ENCODE measurements at places on chromosomes 2 and 18.

- DNase-seq = no peak
These were observed 439.8 kb upstream of the SLC14A2 start for GRCh38 chr18:45175511-45175910.

- DNase-seq = no peak
These were observed 15.6 kb downstream of the IMPA2 start for GRCh38 chr18:11996907-11997306.

DNA sequence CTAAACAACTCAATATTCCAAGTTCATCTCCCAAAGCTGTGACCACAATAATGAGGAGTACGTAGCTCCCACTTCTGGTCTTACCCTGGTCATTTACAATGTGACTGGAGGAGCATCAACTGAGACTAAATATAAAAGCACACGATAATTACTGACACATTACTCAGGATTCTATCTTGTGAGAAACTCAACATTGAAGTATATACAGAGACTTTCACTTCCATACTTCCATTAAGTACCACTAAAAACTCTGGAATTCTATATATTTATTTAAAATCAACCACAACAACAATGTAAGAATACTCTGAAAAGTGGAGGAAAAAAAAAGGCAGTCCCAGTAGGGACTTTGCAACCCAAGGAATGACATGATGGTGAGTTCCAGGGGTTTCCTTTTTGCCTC, 61.4 kb downstream of the XDH start:
- DNase-seq = no peak

- no peak for DNase-seq
These were observed 114.7 kb downstream of the TNS1 start for GRCh38 chr2:217887841-217888701.

- no peak for DNase-seq
These were observed 46.5 kb downstream of the EFEMP1 start for GRCh38 chr2:55877087-55877436.

DNA sequence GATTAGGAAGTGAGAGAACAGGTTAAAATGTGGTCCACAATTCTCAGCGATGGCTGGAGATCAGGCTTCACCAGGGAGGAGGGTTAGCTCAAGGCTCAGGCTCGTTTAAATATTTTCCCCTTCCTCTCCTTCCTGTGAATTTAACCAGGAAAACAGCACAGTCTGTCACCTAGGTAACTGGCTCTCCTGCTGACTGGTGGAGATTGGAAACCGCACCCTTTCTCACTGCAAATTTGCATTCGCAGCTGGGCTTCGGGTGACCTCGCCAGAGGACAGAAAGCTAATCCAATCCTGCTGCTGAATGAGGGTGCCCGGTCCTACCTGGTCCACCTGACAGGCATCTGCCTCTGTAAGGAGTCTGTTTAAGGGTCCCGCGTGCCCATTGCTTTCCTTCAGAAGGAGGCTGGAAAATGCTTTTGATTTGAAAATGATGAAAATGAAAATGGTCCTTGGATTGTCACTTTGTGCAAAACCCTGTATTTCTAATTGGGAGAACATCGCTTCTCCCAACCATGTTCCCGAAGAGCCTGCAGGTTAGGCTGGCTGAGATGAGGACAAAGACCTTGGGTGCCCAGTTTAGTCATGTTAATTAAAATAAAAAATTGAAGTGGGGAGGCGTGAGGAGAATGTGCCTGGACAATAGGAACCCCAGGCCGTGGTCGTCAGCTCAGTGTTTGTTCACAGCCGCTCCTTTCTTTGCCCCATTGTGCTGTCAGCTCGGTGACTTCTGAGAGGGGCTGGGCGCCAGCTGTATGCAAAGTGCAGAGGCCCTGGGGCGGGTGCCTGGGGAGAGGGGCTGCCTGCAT, 43.4 kb upstream of the MTCL1 start:
- no peak for DNase-seq

- no peak for DNase-seq
These were observed 1844.6 kb upstream of the PIK3C3 start for GRCh38 chr18:40110455-40110854.

GRCh38 chr2:153055182-153055581, 336.8 kb downstream of the ARL6IP6 start:
- no peak for DNase-seq

DNA sequence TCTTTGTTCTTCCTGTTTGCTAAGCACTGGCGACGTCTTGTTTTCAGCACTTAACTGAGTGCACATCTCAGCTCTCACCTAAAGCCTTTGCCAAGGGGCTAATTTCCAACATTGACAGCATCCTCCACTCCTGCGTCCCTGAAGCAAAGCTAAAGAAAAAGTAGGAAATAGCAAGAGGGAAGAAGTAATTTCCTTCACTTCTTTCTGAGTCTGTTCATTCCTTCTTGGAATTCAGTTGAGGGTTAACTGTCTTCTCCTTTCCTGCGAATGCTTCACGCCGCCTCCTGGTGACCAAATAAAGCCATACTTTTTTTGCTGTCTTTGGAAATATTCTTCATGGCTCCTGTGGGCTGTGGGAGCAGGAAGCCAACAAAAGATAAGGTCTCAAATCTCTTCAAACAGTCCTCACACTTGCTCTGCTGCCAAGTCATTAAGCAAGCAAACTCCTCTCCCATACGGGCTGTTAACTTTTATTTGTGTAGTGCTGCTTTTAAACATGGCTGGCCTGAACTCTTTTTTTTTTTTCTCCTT, 100.9 kb downstream of the DPP10 start:
- DNase-seq = no peak

DNA sequence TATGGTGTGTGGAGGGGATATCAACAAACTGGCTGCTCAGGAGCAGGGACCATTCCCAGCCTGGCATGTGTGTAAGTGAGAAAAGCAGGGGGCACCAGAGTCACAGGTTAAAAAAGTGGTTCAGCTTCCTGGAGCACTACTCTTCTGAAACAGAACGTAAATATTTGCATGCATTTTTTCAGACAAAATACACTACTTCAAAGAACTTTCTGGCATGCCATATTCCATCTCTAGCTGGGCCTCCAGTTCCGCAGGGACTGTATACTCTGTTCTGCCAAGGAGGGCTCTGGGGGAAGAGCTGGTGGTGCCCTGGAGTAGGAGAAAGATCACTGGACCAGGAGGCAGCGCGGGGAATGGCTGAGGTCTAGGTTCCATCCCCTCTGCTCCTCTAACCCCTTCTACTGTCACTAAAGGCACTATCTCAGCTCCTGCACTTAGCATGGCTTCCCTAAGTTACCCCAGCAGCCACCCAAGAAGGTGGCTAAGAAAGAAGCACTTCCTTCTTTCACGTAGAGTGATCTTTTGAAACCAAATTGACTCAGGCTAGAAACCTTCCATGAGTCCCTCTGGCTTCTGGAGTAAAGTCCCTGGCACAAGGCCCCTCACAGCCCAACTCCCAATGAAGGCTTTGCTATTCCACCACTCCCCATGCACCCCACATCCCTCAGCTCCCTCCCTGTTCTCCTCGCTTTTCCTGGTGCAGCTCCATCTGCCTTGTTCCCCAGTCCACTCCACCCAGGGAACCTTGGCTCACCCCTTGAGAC, 57.6 kb upstream of the CABLES1 start:
- DNase-seq = no peak

GRCh38 chr2:144020047-144020446, 499.9 kb downstream of the ZEB2 start:
- no peak for DNase-seq

- no peak for DNase-seq
These were observed 781 bp upstream of the SOX11 start for GRCh38 chr2:5691221-5691984.

DNA sequence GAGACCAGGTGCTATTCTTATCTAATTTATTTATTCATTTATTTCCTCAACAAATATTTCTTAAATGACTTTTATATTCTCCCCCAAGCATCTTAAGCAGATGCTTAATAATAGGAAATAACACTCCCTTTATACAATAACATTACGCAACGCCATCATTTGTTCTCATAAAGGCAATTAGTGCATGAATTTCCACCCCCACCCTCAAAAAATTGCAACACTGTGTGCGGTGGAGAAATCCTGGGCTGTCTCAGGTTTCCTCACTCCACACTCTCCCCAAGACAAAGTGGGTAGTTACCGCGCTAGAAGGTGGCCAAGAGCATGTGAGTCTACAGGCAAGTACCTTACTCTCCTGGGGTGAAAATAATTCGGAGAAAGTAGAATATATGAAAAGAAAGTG, 37.0 kb upstream of the CTDP1 start:
- no peak for DNase-seq

DNA sequence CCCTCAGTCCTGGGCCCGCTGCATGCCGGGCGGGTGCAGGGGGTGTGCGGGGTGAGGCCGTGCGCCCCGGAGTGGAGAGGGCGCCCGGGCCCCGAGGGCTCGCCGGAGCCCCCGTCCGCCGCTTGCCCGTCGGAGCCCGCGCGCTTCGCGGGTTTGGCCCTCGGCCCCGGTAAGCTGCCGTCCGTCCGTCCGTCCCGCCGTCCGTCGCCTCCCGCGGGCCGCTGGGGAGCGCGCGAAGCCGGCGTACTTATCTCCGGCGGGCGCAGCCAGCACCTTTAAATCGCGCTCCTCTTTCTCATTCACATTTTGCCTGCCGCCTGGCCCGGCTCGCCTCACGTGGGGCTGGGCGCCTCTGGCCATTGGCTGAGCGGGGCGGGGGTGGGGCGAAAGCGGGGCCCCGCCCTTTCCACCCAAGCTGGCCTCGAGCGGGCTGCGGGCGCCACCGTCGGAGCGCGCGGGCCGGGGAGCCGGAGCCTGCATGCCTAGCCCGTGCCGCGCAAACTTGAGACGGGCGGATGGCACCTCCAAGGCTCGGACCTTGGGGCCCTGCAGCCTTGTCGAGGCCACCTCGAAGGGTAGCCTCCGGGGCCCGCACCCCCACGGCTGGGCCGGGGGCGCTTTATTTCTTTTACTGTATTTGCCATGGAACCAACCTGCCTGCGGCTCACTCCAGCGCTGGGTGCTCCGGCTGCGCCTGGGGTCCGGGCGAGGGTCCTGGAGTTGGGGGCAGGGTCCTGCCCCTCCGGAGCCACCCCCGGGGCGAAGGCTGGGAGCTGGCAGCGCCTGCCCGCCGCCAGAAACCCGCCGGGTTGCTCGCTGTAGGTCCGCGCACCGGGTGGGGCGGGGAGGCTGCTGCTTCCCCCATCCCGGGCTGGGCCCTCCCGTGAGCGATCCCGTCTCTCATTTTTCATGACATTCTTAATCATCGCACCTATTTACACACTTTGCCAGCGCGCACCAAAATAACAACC, at the start of gene GBX2:
TSS of gene GBX2 (minus strand) at position 277 of the 971 bp plus-strand sequence. CDS start 415 bp downstream, outside the sequence.
- DNase-seq = no peak

- DNase-seq = no peak
These were observed 37.6 kb upstream of the PMAIP1 start for GRCh38 chr18:59861963-59862819.

- no peak for DNase-seq
These were observed 37.4 kb upstream of the EPAS1 start for GRCh38 chr2:46259777-46260168.

DNA sequence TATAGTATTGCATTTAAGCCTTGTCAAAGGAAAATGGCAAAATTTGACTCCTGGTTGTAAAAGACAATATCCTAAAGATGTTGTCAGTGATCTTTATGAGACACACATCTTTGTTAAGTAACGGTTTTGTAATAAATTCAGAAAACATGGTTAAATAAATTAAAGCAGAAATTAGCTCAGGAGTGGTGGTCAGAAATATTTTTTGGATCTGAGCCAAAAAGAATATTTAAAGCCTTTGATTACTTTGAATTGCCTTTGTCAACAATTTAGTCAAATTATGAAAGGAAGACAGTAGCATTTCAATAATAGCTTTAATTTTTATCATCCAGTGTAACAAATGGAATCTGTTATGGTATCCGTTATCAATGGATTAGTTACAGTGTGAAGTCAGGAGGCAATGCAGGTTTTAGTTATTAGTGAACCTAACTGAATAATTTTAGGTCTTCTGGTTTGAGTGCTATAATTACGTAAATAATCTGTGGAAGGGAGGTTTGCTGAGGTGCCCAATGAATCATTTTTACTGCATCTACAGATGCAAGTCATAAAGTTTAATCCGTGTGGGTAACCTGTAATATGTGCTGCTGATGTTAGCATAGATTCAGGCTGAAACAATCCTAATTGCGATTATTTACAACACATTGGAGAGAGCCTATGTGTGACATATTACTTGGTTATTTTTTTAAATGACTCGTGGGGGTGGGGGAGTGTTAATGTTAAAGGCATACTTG, 42.7 kb downstream of the SMAD4 start:
- DNase-seq = no peak

- DNase-seq = no peak
These were observed 120.8 kb downstream of the PLCL1 start for GRCh38 chr2:197925204-197925603.

GRCh38 chr2:228839421-228839876, 431.6 kb downstream of the PID1 start:
- no peak for DNase-seq

DNA sequence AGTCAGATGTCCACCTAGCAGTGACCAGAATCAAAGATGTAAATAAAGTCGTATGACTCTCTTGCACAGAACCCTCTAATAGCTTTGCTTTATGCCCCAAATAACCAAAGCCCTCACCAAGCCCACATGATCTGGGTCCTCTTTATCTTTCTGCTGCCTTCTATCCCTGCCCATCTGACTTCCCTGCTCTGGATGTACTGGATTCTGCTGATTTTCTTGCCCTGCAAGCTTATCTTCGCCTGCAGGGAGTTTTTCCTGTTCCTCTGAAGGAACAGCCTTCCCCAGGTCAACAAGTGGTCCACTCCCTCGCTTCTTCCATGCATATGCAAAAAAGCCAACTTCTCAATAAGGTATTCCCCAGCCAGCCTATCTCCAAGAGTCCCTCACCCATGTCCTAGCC, 18.7 kb downstream of the IL36B start:
- no peak for DNase-seq

GRCh38 chr2:240892356-240892755, 3.6 kb downstream of the MAB21L4 start:
- no peak for DNase-seq

GRCh38 chr2:111626037-111626864, 257.7 kb downstream of the ANAPC1 start:
- DNase-seq = no peak

GRCh38 chr2:223503746-223504145, 98.4 kb downstream of the SCG2 start:
- no peak for DNase-seq

GRCh38 chr2:223607476-223607875, 5.3 kb upstream of the SCG2 start:
- DNase-seq = no peak

- DNase-seq = no peak
These were observed 327.5 kb upstream of the SPHKAP start for GRCh38 chr2:228509021-228509420.
